ENCODE measurements at places on chromosomes 5 and 9. TPM values are rescaled to one million over a fixed set of nuclear protein-coding genes. Genes with fewer than 3 reads are reported as not detected.

DNA sequence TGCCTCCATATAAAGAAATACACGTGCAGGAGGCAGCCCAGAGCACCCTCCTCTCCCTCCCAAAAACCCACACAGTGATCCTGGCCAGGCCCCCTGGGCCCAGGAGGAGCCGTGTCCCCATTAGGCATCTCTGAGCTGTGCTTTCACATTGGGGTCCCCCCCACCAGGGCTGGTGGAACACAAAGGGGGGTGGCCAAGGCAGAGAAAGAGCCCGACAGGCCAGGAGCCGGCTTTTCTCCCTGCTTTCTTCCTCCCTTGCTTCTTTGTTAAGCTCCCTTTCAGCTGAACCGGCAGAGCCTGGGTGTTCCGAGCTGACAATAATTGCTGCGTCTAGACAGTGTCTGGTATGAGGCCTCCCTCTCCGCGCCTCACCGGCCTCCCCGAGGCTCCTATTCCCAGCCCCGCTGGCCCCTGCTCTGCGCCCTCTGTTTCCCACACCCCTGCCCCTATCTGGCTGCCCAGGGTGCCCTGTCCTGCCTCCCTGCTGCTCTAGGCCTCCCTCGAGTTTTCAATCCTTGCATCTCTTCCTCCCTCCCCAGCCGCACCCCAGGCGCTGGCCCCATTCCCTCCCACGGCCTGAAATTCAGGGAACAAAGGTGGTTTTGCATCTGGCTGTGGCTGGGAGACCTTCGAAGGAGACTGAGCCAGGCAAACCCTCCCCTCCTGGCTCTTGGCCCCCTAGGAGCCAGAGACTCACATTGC lies 120.6 kb downstream of the C9orf50 start:
- DNase-seq, result no peak

- no peak for DNase-seq
Measured at GRCh38 chr9:124295159-124295794, 37.5 kb downstream of the NEK6 start.

DNA sequence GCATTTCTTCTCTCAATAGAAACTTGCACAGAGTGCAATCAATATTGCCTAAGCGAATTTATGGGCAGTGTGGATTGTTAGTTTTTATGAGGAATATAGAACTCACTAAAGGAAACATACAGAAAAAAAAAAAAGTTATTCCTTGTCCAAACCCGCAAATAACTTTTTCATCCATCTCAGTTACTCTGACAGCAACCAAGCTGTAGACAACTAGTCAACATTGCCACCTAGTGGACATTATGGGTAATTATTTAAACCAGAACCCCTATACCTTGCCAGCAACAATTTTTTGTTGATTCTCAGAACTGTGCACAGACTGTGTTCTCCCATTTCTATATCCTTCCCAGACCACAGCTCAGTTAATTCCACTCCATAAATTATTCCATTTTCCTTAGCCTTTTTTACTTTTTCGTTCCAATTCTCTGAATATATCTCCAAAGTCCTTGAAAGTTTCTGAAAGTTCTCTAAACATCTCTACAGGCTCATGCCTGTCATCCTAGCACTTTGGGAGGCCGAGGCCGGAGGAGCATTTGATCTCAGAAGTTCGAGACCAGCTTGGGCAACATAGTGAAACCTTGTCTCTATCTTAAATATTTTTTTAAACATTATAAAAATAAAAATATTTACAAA lies 2.6 kb upstream of the AFAP1L1 start:
- peak; percentile 51 for DNase-seq

GRCh38 chr9:84819491-84819991 lies 150.0 kb downstream of the NTRK2 start:
- DNase-seq, result no peak

DNA sequence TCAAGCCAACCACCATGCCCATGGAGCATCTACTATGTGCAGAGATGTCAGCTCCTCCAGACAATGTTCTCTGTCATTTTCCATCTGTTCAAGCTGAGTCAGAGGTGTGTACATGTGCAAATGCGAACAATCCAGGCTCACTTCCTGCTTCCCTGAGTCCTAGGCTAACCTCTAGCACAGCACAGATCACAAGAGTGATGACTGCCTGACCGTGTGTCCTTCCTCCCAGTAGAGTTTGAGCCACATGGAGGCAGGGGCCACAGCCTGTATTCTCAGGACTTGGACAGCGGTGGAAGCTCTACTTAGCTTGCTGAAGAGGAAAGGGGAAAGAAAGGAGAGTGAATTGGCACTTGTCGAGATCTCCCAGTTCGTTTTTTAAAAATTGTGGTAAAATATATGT lies 87.2 kb downstream of the KCNIP1 start:
- DNase-seq, result no peak

GRCh38 chr9:2378266-2378665 lies 243.3 kb upstream of the VLDLR start:
- no peak for DNase-seq

DNA sequence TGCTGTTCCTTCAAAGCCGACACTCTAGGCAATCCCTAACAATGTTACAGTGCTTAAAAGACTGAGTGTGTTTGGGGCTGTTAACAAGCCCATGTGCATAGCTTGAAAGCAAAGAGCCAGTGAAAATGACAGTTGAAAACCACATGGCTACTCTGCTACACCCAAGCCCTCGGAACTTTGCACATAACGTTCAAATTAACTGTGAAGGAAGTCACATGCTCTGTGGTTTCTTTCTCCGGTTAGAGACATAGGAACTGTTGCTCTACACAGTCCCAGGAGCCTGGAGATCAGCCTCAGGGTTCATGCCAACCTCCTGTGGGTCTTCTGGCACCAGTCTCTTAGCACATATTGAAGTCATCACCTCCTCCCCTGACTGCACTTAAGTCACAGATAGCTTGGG lies 51.1 kb downstream of the C9orf152 start:
- no peak for DNase-seq

GRCh38 chr9:135588886-135589595 lies 27.5 kb downstream of the PAEP start:
- DNase-seq, result no peak

DNA sequence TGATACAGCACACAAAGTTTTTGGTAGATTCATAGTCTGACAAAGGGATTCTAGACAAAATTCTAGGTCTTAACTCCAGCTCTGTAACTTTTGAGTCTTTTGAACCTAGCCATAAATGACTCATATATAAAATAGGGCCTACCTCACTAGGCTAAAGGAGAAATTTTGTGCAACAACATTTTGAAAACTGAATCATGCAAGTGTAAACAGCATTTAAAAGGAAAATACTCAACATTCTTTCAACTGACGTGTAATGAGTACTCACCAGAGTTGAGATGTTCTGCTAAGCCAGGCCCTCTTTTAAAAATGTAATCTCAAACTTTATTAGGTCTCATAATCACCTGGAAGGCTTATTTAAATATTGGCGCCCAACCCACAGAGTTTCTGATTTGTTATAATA lies 113.2 kb downstream of the STK32A start:
- no peak for DNase-seq

DNA sequence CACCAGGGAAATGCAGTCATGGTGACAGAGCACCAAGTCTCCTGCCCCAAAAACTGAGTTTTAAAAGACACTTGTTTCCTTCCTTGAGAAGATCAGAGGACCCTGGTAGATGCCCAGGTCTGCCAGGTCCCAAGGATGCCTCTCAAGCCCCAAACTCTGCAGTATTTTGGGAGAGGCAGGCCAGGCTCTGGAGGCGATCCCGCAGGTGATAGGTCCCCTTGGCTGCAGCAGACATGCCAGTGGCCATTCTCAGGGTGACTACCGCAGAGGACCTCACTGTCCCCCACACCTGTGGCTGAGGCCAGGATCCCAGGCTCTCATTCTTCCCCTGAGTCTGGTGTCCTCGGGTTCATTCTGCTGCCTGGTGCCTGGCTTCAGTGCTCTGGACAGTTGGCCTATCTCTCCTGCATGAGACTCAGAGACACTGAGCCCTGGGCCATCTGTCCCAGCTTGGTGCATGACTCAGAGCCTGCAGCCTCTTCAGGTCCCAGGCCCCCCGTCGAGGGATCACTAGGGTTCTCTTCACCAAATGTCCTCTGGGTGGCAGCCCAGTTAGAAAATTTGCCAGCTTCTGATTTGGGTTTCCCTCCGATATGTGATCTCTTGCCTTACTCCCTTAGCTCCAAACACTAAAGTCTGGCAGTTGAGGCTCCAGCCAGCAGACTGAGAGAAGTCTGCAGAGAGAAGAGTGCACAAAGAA lies 59.7 kb upstream of the GARNL3 start:
- no peak for DNase-seq

DNA sequence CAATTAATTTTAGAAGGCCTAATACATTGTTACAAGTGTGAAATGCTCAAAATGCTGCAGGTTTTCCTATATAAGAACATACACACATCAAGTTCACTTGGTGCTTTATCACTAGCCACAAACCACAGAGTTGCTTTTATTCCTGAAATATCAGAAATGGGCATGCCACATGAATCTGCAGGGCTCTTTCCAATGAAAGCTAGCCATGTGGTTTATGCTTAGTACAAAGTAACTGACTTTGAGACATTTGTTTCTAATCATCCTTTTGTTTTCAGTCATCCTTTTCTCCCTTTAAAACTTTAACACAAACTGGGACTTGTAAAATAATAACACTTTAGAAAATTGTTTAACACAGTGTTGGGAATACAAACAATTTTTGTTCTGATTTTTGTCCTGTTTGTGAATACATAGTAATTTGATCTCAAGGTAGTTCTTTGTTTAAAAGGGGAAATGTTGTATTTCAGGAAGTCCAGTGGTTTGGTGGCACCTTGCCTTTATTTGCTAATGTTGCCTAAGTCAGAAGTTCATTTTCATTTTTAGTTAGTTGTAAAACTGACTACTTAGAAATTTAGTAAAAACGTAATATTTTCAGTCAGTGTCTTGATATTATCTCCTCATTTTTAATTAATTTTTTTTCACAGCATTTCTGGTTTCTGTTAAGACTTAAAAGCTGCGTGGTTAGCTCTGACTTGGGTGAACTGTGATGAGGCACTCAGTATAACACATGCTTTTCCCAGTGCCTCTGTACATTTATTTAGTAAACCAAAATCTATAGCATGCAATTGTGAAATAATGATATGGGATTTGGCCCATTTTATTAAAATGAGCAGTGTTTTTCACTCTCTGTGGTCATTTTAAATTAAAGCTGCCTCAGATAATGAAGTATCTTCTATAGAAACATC lies 18.6 kb downstream of the PRDM6 start:
- no peak for DNase-seq

The CCDC183 gene
- 0.40 TPM for polyA plus RNA-seq

Measured in small intestine (tissue), 16 donors.